SW 1271 (cell line): ENCODE measurements at places on chromosomes 1 and 21.

GRCh38 chr1:27496604-27497155 is 6.7 kb upstream of the WASF2 start:
- no peak for DNase-seq

DNA sequence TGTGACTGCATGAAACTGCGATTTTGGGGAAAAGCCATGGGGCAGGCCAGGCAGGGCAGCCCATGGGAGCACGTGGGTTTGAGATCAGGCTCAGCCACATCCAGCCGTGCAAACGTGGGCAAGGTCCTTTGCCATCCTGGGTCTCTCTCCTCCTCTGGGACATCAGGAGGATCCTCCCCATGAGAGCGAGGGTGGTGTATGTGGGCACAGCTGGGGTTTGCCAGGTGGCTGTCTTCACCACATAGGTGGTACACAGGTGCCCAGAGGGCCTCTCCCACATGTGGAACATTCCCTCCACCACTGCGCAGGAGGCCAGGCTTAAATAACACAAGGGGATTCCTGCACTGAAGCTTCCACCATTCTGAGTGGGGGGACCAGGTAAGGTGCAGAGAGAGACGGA is 136.7 kb downstream of the DMRTB1 start:
- no peak for DNase-seq

GRCh38 chr1:150192012-150192411 is 42.3 kb downstream of the PLEKHO1 start:
- peak; percentile 21 for DNase-seq

DNA sequence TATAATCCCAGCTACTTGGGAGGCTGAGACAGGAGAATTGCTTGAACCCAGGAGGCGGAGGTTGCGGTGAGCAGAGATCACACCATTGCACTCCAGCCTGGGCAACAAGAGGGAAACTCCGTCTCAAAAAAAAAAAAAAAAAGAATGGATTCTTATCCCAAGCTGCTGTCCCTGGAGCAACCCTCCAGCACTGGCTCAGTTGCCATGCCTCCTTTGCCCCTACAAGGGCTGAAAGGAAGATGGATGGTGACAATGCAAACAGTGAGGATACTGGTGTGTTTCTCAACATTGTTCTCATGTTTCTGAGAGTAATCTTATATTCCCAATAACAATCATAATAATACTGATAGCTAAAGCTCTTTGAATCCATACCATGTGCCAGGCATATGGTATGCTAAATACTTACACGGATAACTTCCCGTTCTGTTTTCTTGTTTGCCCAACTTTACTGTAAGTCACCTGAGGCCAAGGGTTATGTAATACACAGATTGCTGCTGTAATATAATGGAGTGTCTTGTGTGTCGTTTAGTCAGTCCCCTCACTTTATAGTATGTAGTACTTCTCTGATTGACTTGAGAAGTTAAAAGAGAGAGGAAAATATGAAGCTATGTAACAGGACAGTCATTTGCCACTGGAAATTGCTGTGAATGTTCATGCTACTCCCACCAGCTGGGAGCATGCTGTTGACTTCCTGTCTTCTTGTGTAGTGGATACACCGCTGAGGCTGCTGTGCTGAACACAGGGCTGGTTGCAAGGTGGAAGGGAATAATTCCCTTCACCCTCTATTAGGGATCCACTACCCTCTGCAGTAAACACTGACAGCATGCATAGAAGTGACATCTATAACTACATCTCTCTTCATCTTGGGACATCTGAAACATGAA is 153.6 kb downstream of the CNIH3 start:
- DNase-seq, result no peak

- no peak for DNase-seq
These were observed 117.3 kb downstream of the MAB21L3 start for GRCh38 chr1:116228511-116228910.

DNA sequence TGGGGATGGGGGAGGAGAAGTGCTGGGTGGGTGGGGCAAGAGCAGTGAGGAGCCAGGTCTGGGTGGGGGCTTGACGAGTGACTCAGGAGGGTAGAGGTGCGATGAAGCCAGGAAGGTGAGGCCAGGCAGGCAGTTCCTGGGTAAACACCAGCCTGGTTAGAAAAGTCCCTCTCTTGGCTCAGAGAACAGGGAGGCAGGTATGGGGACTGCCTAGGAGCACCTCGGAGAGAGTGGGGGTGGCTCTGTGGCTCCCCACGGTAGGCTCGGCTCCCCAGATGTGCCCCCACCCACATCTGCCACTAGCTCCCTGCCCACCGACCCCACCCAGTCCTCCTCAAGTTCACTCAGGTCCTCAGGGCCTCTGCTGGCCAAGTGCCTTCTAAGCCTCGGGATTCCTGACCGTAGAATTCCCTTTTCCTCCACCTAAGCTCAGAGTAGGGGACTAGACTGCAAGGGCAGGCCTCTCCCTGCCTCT is 1.2 kb downstream of the HSPG2 start:
- no peak for DNase-seq

DNA sequence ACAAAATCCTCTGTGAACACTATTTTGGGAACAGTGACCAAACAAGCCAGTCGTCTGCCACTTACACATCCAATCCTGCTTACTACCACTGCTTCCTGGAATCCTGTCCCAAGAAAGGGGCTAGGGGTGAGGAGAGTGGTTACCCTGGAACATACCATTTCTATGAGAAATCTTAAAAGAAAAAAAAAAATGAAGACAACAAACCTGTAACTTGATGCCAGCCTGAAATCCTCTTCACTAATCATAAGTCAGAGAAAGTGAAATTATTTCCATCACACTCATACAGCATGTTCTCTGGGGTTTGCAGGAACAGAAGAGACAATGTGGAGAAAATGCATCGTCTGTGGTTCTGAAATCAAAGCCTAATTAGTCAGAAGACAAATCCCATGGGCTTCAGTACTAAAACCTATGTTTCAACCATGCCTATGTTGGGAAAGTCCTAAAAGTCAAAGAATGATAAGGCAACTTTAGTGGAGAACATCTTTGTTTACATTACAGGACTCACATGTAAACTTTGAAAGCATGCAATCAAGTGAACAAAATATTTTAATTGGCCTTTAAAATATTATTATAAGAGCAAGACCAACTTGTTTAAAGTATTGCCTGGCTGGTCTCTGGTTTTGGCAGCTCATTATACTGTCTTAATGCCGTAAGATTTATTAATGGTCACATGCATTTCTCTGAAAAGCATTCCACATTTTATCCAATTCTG is 220.7 kb downstream of the LTN1 start:
- no peak for DNase-seq

DNA sequence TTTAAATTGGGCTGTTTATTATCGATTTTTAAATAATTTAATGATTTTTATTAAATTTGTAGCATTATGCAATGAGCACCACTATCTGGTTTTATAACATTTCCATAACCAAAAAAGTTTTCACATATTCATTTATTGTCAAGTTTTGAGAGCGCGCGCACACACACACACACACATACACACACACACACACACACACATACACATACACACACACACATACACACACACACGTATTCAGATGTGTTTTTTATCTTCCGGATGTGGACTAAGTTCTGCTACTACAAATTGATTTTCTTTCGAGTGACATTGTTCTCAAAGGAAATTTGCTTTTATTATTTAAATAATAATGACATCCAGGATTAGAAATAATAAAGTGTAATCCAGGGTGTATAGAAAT is 16.3 kb downstream of the CACHD1 start:
- DNase-seq, result no peak

- DNase-seq, result no peak
These were observed 343.0 kb downstream of the AMY1C start for GRCh38 chr1:104092698-104093097.

DNA sequence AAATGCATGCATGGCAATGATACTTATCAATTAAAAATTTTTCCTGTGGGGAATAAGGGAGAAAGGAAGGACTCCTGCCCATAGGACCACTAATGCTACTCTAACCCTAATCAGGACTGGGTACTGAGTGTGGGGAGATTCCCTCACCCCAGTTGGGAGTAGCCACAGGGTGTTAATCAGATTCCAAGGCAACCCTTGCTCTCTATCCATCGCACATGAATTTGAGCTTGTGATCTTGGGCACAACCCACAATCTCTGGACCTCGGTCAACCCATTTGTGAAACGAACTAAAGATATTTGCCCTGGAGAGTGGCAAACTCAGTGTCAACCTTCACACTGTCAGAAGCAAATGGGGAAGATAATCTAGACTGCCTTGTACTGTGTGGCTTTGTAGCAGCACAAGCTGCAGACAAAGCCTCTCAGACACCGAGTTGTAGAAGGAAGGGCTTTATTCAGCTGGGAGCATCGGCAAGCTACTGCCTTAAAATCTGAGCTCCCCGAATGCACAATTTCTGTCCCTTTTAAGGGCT is 69.5 kb downstream of the SERINC2 start:
- DNase-seq, result no peak

DNA sequence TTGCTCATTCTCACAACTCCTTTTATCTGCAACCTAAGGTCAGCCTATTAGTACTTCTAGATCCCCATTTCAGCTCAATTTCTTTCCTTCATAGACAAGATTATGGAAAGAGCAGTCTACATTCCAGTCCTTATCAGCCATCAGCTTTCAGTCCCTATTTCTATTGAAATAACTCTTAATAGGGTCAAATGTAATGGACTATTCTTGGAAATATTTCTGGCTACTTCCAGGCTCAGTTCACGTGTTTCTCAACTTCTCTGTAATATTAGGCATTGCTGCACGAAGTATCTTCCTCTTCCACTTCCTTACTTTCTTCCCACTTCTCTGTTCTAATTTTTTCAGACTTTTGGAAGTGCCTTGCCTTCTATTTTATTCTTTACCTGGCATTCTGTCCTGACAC is 232.9 kb upstream of the USP25 start:
- no peak for DNase-seq

GRCh38 chr1:29700491-29700890 is 464.2 kb downstream of the PTPRU start:
- DNase-seq, result no peak

DNA sequence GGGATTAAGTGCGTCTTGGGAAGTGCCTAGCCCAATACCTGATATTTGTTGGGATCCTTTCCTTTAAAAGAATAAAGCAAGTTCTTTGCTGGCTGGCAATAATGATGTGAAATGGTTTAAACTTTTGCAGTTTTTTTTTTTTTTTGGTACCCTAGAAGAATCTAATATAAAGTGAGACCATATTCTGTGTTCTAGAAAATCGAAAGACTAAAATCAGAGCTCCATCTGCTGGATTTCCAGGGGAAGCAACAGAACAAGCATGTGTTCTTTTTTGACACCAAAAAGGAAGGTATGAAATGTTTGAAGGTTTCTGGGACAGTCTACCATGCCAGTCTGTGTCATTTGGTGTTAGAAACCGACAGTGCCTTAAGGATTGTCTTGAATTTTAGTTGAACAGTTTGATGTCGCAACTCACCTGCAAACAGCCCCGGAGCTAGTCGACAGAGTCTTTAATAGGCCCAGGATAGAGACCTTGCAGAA is 6.4 kb downstream of the UTP11 start:
- DNase-seq, result no peak
